Hematopoietic multipotent progenitor cell treated with erythropoietin and hydrocortisone succinate and interleukin-3 and kit ligand, for 8 days (in vitro differentiated cells): ENCODE measurements at places on chromosomes 5 and 9.
A peak's percentile ranks its signal among the peaks of the same experiment; 100 is the strongest.

- peak; percentile 78 for DNase-seq
These were observed at the start of gene TMED9 for GRCh38 chr5:177592010-177592834. Gene TMED9 (plus strand): TSS chr5:177592203. CDS start chr5:177592215, 12 bp downstream.

- DNase-seq: peak; percentile 95
These were observed 44.4 kb downstream of the GALNT12 start for GRCh38 chr9:98851730-98852459.

- peak; percentile 99 for DNase-seq
These were observed 234.2 kb upstream of the PANK3 start for GRCh38 chr5:168813184-168813968.

GRCh38 chr5:124740991-124741583 lies 5.4 kb downstream of the ZNF608 start:
- DNase-seq: no peak

DNA sequence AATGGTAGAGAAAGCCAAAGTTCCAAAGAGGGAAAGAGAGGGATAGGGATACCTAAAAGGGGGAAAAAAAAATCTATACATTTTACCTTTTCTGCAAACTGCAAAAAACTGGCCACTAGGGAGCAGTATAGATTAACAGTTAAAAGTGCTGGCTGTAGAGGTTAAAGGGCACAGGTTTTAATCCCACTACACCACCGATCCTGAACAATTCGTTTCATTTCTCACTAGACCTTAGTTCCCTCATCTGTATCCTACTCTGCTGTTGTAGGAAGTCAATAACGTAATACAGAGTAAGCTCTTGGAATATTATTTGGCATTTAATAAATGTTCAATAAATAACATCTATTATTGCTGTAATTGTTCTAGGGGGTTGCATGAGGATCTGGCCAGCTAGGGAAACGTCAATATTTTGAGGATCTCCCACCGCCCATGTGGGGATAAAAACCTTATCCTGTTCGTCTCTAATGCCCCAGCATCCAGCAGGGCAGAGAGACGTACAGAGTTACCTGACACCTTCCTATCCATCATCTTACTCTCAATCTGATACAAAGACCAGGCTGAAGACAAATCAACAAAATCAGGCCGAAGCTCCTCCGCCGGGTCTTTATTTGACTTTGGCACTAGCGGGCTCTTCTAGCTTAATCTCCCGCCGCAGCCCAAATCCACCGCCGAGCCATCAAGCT lies 757 bp downstream of the CDC26 start:
- DNase-seq: peak; percentile 82

GRCh38 chr5:138138949-138139780 lies at the start of gene NME5:
Gene NME5 (minus strand): TSS chr5:138139428. CDS start chr5:138138780, 648 bp downstream.
- DNase-seq: peak; percentile 44

GRCh38 chr5:111572561-111572960 lies 60.2 kb upstream of the STARD4 start:
- DNase-seq: no peak

DNA sequence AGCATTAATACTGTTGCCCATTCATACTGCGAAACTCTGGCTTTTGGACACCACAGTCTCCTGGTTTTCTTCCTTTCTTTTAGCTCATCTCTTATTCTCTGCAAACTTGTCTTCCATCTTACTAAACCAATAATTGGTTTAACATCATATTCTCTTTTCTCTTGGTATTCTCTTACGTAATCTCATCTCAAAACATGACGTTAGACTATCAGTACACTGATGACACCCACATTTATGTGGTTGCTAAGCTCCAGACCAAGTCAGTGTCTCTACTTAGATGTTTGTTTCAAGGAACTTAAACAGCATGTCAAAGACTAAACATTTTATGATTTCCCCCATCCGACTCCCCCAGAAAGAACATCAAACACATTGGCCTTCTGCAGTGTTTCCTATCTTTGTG lies 2.1 kb downstream of the PRRC1 start:
- peak; percentile 20 for DNase-seq

GRCh38 chr9:10605388-10605787 lies 7.4 kb downstream of the PTPRD start:
- DNase-seq: no peak

GRCh38 chr9:86604741-86605140 lies 250.5 kb upstream of the TUT7 start:
- DNase-seq: no peak

GRCh38 chr5:173474881-173475287 lies 141.6 kb downstream of the BOD1 start:
- DNase-seq: no peak

GRCh38 chr9:134637696-134638501 lies 3.7 kb upstream of the COL5A1 start:
- no peak for DNase-seq

GRCh38 chr5:180820788-180821321 lies 18.2 kb upstream of the MGAT1 start:
- no peak for DNase-seq

DNA sequence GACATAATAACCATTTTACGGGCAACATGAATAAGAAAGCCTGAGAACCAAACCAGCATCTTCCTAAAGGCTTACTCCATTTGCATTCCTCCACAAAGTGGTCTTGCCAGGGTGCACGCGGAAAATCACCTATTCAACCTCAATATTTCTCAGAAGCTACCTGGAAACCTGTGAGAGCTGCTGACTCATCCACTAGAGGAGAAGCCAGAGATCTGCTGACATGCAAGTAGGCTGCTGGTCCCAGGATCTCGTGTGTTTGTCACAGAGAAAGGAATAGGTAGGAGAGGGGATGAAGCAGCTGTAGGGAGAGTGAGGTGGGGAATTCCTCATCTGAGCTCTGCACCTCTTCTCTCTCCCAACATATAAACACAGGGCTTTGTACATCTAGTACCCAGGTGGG lies 138.1 kb downstream of the ADAMTS12 start:
- DNase-seq: no peak

- no peak for DNase-seq
These were observed 44.9 kb downstream of the LHFPL2 start for GRCh38 chr5:78603636-78604175.

DNA sequence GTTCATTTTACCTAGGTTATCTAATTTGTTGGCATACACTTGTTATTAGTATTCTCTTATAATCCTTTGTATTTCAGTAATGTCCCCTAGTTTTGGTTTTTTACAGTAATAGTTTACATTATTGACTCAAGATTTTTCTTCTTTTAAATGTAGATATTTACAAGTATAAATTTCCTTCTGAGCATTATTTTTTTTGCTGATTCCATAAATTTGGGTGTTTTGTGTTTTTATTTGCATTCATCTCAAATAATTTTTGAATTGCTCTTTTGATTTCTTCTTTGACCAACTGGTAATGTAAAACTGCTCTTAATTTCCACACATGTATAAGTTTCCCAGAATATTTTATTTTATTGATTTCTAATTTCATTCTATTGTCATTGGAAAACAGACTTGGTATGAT lies 68.1 kb downstream of the ESM1 start:
- no peak for DNase-seq

GRCh38 chr5:17396247-17396646 lies 101.8 kb upstream of the TAF11L2 start:
- no peak for DNase-seq

GRCh38 chr5:107805166-107805565 lies 134.4 kb upstream of the EFNA5 start:
- no peak for DNase-seq

GRCh38 chr9:125755340-125755739 lies 8.2 kb downstream of the PBX3 start:
- DNase-seq: no peak

DNA sequence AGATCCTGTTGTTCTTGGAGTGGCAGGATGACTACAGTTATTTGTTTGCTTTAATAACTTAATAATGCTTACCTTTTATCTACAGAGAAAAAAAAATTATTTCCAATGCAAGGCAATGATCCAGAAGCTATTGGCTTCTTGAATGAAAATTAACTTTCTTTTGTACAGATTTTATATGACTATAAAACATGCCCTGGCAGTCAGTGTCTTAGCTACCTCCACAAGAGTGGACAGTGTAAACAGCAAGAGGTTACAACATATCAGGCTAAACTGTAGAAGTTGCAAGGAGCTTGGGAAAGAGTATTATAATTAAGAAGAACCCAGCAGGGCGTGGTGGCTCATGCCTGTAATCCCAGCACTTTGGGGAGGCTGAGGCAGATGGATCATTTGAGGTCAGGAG lies 49.1 kb downstream of the BNC2 start:
- no peak for DNase-seq

DNA sequence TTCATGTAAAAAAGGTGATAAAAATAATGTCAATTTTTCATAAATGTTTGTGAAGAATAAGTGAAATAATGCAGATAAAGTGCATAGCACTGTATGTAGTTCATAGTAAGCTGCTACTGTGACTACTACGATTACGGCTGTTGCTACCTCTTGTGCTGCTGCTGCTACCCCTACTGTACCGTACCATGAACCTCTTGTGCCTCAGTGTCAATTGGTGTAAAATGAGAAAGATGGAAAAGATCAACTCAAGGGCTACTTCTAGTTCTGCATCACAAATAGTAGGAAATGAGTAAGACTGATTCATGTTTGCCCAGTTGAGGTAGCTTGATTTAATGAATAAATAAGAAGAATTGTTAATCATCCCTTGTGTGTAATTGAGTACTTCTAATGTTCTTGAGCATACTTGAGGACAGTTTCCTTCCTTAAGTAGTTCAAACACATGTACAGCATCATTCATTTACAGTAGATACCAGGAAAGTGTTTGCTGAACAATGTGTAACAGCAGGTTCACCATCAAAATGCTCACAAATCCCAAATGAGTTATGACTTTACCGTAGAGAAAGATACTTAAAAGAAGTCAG lies 200.0 kb upstream of the ATP10B start:
- no peak for DNase-seq

DNA sequence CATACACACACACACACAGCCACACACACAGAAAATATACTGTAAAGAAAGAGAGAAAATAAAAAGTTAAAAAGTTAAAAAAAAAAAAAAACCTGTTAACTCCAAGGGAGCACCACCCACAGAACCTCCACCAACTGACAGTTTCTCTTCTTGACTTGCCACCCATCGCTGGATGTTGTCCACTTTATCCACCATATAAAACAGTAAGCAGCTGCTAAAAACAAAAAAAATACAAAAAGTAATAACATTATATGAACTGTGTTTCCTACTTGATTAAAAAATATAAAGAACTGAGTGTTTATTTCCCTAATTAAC lies 1.2 kb downstream of the PURA start:
- DNase-seq: peak; percentile 32

GRCh38 chr9:136624184-136624951 lies 38.3 kb upstream of the EGFL7 start:
- DNase-seq: no peak

DNA sequence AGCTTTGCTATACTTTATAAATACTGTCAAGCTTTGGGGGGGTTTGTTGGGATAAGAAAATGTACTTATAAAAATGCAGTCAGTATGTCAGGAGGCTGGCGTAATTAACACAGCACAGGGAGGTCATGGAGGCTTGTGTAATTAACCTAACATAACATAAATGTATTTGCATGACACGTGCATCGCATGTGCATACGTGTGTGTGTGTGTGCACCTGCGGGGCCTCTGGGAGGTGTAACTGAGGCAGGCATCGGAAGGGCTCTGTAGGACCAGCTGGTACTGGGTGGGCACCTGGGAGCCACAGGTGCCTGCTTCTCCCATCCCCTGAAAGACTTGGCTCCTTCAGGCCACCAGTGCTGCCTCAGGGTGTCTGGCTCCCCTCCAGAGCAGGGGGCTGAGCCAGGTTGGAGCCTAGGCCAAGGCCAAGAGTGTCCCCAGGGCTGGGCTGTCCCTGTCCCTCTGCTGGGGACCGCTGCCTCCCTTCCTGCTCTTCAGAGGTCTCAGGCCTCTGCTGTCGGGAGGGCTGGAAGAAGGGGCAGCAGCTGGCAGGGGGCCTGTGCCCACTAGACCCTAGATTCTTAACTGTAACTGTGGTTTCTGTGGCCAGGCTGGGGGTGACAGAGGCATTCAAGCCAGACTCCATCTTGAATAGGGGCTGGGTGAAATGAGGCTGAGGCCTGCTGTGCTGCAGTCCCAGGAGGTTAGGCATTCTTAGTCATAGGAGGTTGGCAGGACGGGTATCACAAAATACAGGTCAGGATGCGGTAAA lies 9.0 kb downstream of the FCN2 start:
- no peak for DNase-seq

GRCh38 chr9:115969096-115969495 lies 184.5 kb upstream of the PAPPA start:
- no peak for DNase-seq

- DNase-seq: no peak
These were observed 966.9 kb downstream of the TAF11L14 start for GRCh38 chr5:18601185-18601584.

DNA sequence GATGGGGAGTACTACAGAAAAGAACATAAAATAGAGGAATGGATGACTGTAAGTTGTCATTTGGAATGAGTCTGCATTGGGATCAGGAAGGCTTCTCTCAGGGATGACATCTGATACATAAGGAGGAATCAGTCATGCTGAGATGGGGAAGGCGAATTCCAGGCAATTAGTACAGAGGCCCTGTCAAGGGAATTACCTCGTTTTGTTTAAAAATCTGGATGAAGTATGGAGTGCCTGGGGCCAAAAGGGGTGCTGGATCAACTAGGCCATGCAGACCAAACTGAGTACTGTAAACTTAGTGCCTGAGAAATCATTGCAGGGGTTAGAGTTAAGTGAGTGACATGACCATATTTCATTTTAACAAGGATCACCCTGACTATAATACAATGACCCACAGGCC lies 30.5 kb downstream of the JAKMIP2 start:
- DNase-seq: no peak

DNA sequence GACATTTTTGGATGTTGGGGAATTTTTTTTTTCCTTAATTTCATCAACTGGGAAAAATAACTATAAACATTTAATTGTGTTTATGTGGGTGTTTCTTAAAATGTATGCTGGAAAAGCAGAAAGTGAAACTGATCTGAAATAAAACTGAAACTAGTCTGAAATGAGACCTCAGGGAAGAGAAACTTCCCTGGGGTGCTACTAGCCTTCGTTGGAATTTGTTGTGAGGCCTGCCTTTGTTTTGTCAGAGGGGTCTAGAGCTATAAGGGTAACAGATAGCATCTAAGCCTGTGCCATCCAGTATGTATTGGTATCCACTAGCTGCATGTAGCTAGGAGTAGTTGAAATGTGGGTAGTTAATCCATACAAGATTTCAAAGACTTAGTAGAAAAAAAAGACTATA lies 10.4 kb downstream of the ZNF618 start:
- peak; percentile 48 for DNase-seq

GRCh38 chr9:112341730-112342129 lies 8.3 kb upstream of the PTBP3 start:
- no peak for DNase-seq

GRCh38 chr5:38426490-38426889 lies 130.0 kb downstream of the LIFR start:
- DNase-seq: no peak
